Right renal cortex interstitium (tissue), 3 donors: ENCODE measurements at places on chromosomes 4 and X.

- DNase-seq: peak; percentile 23
Observed at GRCh38 chrX:140766024-140766611, 56.6 kb downstream of the LINC00632 start.

DNA sequence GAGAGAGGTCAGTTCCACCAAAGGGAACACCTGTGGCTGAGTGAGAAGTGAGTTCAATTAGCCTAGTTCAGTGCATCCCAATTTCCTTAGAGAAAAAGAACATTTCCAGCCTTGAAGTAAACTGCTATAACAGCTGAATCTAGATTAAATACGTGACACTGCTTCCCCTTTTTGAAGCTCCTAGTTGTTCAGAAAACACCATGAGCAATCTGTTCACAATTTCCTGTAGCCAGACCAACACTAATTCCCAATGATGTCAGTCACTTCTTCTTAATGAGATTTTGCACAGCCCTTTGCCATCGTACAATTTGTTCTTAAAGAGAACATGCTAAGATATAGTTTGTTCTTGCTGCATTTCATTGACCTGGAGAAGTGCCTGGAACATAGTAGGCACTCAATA, 144.6 kb upstream of the EDNRA start:
- DNase-seq: no peak

DNA sequence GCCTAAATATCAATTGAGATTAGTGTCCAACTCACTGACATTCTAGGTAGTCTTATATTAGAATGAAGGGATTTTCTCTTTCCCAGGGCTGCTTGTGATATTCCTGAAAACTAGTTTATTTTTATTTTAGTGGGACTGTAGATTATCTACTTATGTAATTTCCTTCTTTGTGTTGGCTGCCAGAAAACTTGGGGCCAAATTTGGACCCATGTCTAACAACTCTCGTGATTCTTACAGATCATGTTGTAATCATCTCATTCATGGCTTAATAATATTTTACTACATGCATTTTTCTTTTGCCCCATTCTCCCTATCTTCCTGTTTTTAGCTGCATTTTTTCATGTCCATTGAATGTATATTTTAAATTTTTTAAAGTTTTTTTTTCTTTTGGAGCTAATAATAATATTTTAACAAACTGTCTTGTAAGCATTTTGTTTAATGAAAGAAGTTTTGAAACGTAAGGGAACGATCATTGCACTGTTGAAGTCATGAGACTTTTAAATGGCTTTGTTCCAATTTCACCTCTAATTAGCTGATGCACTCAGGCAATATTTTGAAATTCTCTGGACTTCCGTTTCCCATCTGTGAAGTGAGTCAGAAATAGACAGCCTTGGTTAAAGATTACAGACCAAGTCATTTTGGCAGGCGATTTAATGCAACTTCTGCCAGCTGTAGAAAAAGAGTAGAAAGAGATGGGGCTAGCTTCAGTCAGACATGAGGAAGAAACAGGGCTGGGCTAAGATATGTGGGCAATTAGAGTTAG, 14.3 kb upstream of the TDO2 start:
- DNase-seq: no peak

- no peak for DNase-seq
Observed at GRCh38 chr4:99458911-99459447, 23.8 kb upstream of the ADH7 start.

DNA sequence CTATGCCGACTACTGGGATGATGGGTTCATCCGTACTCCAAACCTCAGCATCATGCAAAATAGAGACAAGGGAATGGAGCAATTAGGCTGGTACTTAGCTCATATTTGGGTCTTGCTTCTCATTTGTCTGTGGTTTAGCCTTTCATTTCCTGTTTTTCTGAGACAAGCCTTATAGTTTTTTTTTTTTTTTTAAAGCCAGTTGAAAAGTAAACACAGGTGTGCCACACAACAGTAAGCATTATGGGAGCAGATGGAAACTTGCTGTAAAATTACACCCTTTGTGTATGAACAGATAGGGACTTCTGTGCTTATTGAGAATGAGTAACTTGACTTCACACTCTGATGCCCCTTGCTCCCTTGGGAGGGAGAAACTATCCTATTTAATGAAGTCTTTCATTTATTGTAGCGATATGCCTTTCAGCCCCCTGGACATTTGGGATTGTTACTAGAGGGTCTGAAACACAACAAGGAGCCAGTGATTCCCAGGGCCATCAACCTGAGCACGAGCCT, 13.7 kb downstream of the RASSF6 start:
- DNase-seq: no peak

DNA sequence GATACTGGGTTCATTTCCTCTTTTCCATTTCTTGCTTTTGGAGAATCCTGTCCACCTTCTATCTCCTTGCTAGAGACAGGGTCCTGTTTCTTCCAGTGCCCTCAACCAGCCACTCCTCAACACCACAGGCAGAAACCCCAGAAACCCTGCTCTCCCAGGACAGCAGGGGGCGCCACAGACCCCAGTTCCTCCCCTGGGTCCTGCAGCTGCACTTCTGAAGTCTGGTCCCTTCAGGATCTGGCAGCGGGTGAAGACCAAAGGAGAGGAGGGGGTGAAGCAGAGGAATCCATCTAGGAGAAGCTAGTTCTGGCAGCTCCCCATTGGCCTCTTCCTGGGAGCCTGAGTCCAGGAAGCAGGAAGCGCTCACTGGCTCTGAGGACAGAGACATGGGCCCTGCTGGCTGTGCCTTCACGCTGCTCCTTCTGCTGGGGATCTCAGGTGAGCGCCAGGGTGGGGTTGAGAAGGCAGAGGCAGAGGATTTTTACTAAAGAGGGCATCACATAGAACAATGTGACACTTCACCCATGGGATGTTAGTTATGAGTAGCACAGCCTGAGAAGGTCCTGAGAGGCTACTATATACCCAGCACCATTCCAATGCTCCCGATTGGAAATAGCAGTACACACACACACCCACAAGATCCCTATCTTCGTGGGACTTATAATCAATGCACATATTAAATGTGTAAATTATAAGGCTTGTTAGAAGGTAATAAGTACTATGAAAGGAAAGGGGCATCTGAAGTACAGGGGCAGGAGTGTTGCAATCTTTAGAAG, at the start of gene PRSS48:
Gene PRSS48, plus strand, starts transcription at position 375 of the 776 bp plus-strand sequence. Its CDS starts 12 bp downstream, at position 387.
- peak; percentile 17 for DNase-seq

GRCh38 chr4:37976507-37976906, 16.3 kb downstream of the PTTG2 start:
- no peak for DNase-seq

DNA sequence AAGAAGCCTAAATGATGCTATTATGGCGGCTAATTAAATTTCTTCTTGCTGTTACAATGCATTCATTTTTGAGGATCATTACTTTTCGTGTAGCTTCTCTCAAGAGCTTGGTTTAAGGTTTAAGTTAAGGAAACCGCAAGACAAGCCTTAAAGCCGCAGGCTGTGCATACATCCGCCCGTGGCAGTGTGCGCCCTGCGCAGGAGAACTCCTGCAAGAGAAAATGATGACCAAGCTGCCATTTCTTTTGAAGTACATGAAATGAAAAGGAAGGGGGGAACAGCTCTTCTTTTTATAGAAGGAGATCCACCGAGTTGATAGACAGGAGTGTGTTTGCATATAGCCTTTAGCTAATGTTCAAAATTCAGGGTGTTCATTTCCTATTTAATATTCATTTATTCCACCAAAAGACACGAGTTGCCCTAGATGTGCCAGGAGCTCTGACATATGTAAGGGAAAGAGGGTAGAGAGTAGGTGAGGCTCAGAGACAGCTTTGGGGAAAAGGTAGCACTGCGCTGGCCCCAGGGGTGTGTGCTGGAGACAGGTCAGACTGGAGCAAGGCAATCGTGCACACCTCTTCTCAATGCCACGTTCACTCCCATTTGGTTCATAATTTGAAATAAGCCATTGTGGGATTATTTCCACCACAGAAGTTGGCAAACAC, 112.1 kb upstream of the LDB2 start:
- DNase-seq: no peak

GRCh38 chr4:183987987-183988392, 82.9 kb downstream of the STOX2 start:
- DNase-seq: no peak

DNA sequence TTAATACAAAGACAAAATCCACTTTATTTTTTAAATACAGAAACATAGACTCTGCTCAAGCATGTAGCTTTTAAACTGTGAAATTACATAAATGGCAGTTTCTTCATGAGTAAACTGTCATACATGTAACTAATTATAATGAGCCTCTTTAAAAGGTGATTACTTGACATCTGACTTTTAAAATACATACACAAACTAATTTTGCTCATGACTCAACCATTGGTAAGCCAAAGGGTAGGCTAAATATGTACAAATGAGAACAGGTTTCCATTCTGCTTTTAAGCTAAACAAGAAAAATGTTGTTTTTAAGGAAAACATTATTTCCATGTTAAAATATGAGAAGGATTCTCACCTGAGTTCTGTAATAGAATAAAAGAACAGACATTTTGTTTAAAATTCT, 27.9 kb downstream of the CAMK2D start:
- no peak for DNase-seq

GRCh38 chr4:170047771-170048354, 21.7 kb upstream of the MFAP3L start:
- DNase-seq: peak; percentile 61

DNA sequence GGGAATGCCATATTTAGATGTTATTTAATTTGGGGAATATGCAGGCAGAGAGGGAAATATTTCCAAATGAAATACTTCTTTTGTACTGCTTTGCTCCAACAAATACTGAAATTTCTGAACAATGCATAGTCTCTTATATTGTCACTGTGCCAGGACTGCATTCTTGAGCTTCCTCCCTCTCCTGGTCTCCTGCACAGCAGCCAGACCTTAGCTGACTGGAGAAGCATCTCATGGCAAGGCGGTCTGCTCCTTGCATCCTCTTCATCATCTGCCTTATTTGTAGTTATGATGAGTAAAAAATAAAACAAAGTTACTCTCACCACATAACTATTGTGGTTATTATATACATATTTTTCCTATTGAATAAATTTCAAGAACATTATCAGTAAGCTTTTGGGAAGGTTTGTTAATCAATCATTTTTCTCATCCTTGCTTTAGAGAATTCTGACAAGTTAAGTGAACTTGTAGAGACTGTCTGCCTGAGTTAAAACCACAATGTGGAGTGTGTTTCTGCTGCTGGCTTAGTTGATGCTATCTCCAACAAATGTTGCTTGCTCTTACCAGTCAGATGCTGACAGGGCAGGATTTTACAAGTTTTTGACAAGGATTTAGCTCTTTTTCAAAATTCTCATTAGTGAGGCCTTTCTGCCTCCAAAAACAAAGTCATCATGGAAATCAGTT, 153.6 kb downstream of the SOWAHB start:
- no peak for DNase-seq
